ENCODE measurements at places on chromosomes 12 and 14.
A peak's percentile ranks its signal among the peaks of the same experiment; 100 is the strongest.

DNA sequence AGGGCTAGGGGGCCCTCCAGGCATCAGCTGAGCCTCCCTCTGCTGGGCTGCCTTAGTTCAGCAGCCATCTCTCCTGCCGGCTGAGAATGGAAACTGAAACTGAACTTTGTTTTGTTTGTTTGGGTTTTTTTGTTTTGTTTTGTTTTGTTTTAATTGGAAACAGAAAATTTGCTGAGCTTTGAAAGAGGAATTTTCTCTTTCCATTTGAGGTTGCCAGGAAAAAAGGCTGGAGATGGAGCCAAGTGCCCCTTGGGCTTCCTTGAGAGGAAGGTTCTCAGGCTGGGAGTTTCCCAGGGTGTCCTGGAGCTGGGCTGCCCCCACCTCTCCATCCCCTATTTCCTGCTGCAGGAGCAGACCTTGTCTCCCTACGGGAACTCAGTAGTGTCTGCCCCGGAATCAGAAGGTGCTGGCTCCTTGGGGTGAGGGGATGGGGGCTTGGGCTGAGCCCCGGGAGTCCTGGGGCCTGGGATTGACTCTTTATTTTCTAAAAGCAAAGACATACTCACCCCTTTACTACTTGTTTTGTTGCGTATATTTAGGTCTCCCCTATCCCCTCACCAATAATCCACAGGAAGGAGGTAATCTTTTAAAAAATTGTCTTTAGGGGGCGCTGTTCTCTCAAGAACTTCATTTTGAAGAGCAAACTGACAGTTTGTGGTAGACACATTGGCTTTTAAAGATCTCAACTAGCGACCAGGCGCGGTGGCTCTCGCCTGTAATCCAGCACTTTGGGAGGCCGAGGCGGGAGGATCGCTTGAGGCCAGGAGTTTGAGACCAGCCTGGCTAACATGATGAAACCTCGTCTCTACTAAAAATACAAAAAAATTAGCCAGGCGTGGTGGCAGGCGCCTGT lies 21.3 kb upstream of the OASL start:
- DNase-seq: peak; percentile 41

DNA sequence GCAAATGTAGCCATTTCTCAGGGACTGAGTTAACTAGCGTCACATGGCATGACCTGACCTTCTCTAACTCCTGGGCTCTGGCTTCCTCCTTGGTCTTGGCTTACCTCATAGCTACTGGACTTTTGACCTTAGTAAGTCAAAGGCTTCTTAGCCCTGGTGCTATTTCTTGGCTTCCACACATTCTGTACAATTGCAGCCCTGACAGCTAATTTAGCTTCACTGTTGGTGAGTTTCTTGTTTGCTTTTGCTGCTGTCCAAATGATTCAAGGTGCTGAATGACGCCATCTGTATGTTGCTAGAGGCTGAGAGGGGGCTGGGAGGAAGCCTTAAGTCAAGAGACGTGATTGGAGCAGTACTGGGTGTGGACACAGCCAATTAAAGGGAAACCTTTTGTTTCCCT lies 202.7 kb downstream of the PRKD1 start:
- DNase-seq: no peak

DNA sequence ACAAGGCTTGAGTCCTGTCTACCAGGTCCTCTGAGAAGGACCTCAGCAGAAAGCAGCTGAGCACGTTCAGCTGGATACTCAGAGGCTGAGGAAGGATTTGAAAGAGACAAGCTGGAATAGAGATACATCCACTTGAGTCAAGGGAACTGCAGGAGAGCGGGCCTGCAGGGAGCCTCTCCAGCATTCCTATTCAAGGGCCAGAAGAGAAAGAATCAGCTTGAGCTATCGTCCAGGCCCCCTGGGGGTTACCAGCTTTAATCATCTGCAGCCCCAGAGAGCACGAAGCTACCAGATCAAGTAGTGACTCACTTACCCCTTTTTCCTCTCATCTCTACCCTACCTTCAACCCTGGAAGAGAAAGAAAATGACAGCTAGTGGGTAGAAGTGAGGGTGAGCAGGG lies 80.9 kb downstream of the NDUFA12 start:
- DNase-seq: no peak

- DNase-seq: peak; percentile 11
Measured at GRCh38 chr12:4356041-4356327, 23.5 kb downstream of the FGF23 start.

DNA sequence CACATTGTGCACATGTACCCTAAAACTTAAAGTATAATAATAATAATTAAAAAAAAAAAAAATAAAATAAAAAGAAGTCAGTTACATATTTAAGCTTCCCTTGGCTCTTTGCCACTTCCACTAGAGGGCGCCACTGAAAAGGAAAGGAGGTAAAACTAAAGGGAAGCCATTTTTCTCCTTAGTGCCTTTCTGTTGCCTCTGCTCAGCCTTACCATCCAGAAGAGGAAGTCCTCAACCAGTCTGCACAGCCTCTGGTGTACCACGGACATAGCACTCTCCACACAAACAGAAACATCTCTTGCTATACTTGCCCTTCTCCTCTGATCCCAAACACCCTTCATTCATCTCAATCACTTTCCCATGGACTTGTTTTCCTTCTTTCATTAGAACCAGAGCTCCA lies 169.0 kb upstream of the EEA1 start:
- peak; percentile 48 for DNase-seq

GRCh38 chr12:59834659-59835474 lies 239.0 kb downstream of the SLC16A7 start:
- no peak for DNase-seq

DNA sequence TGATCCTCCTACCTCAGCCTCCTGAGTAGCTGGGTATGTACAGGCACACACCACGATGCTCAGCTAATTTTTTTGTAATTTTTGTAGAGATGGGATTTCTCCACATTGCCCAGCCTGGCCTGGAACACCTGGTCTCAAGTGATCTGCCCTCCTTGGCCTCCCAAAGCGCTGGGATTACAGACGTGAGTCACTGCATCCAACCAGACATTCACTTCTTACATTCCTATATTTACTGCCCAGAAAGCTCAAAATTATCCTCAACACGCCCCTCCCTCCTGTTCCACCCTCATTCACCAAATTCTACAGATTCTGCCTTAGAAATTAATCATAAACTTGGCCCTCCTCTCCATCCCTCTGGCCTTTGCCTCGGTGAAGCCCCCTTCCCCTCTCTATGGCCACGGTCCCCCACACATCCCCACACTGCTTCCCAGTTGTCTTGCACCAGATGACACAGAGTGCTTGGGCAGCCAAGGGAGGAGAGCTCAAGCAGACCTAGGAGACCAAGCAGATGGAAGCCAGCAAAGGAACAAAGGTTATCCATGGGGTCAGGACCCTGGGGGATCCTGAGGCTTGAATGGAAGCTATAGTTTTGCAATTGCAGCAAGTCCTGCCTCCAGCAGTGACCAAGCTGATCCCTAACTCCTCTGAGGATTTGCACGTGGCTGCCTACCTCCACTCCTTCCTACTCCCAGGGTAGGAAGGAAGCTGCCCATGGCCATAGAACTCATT lies 213.2 kb upstream of the FOXN3 start:
- DNase-seq: no peak

DNA sequence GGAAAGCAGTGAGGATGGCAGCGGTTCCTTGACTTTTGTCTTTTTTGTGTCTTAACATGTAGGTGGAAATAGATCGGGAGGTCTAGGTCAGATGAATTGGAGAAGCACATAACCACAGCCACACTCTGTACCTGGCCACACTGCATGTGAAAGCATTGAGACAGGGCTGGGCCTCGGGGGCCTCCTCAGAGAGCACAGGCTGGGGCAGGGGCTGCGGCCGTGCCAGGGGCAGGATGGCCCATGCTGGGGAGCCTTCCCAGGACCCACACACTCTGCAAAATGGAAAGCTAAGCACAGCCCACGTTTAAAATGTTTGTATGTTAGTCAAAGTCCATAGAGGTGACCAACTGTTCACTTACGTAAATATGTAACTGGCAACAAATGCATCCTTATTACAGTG lies 76.7 kb downstream of the PIWIL1 start:
- DNase-seq: no peak

DNA sequence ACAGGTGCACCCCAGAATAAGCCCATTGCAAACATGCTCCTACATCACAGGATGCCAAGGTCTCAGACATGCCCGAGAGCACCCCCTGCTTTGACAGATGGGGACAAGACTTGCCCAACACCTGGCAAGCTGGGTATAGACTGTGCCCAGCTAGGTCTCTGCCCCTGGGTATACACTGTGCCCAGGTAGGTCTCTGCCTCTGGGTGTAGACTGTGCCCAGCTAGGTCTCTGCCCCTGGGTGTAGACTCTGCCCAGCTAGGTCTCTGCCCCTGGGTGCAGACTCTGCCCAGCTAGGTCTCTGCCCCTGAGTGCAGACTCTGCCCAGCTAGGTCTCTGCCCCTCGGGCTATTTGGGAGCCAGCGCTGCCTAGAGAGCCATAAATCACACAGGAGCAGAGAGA lies 85.9 kb downstream of the CCDC88C start:
- no peak for DNase-seq

DNA sequence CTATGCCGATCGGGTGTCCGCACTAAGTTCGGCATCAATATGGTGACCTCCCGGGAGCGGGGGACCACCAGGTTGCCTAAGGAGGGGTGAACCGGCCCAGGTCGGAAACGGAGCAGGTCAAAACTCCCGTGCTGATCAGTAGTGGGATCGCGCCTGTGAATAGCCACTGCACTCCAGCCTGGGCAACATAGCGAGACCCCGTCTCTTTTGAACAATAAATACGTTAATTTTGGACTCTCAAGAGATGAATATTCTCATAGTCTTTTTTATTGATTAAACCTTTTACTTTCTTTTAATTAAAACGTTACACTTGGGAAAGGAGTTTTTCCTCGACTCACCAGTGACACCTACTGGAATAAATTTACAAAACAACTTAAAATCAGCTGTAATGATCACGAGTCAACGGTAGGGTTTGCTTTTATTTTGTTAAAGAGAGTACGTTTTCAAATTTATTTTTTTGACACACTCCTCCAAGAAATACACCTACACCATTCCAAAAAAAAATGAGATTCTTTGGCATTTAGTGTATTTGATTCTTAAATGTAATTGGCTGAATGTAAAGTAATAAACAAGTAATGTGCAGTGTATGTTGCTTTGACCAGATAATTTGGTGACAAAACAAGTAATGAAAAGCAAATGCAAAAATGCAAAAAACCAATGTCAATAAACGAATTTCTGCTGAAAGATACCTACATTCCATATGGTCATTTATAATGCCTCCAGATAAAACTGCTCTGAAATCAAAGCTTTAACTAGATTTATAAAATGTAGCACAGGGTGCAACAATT lies 687 bp upstream of the RPS29 start:
- no peak for DNase-seq

DNA sequence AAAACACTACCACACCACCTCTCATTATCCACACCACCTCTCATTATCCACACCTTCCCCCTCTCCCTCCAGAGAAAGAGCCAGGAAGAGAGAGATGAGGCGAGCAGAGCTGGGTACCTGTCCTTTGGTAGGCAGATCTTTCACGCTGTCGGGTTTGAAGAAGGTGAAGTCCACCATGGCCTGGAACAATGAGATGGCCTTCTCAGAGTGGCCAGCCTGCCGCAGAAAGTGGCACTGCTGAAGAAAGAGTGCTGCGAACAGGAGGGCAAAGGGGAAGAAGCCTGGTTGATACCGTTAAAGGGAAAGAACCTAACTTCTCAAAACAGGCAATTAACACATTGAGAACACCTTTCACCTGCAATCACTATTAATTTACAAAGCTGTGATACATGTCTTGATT lies 30.6 kb downstream of the NRDE2 start:
- no peak for DNase-seq

- DNase-seq: no peak
Measured at GRCh38 chr12:104999347-104999685, 13.2 kb downstream of the NOPCHAP1 start.

GRCh38 chr12:33551006-33551405 lies 111.4 kb upstream of the SYT10 start:
- DNase-seq: no peak

DNA sequence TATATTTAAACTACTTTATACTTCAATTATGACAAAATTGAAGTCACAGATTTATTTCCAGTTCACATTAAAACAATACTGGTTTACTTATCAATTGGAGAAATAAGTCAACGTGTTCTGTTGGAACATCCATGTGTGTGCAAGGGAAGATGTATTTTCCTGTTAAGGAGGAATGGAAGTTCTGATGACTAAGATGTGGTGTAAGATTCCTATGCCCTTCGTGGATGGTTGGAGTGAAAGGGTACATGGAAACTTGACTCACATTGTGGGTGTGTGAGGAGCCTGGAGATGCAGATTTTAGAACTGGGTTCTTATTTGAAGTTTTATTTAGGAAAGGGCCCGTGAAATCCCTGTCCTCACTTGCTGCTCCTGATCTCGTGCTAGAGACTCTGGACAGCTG lies 95.3 kb downstream of the CATSPERB start:
- no peak for DNase-seq

All from activated CD8-positive, alpha-beta memory T cell treated with anti-CD3 and anti-CD28 coated beads for 1 hour (primary cell).